IMR-90 (cell line): ENCODE measurements at places on chromosomes 6 and 20. TPM values are rescaled to one million over a fixed set of nuclear protein-coding genes. Genes with fewer than 3 reads are reported as not detected.

GRCh38 chr6:4593951-4594350, 182.3 kb upstream of the CDYL start:
- no peak for DNase-seq

GRCh38 chr20:32158351-32158750, 48.8 kb downstream of the TM9SF4 start:
- DNase-seq, result no peak

DNA sequence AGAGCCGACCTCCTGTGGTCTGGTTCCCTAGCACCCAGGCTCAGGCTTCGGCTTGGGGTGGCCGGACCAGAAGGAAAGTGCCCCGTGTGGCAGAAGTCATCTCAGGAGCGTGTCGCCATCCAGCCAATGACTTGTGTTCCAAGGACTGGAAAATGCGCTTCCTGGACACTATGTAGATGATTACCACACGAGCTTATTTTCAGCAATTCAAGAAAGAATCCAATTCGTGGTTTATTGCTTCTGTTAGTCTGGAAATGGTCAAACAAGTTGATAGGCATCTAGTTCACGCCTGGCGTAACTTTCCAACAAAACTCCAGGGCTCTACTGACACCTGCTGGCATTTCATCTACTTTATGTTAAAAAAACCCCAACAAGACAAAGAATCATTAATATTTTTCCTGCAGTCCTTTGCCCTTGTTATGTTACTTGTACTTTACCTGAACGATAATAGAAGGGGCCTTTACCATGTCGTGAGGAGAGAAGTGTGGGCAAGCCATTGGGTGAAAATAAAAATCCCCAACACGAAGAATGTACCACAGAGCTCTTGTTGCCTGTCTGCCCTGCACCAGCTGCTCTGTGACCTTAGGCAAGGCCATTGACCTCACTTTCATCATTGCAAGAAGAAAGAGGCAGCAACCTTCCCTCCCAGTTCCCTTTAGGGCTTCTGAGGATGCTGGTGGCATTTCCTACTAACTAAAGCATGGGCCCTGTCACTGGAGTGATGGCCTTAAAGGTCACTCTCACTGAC, 154.7 kb upstream of the LAMP5 start:
- DNase-seq, result peak; percentile 70

GRCh38 chr6:168985705-168986104, 267.9 kb downstream of the THBS2 start:
- DNase-seq, result no peak

DNA sequence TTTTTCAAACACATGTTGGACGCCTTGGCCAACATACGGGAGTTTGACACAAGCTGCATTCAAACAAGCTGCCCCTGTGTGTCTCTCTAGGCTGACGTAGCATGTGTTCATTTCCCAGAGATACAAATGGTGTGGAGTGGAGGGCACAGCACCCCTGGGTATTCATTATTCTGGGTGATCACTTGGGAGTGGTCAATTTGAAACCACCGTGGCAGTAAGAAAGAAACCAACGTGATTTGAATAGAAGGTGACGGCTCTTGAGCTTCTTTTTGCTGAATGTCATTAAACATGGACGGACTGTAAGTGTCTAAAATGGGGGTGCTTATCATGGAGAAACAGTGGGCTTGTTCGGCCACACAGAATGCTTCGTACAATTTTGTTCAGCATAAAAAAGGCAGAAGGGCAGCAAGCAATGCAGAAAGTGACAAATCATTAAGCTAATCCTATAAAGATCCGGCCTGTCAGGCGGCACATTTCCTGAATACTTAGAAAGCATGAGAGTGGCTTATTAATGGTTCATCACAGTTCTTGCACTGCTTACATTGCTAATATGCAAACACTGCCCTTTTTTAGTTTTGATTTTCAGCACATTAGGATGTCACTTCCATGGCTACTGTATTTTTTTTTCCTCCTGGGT, 1261.9 kb upstream of the CITED2 start:
- no peak for DNase-seq

DNA sequence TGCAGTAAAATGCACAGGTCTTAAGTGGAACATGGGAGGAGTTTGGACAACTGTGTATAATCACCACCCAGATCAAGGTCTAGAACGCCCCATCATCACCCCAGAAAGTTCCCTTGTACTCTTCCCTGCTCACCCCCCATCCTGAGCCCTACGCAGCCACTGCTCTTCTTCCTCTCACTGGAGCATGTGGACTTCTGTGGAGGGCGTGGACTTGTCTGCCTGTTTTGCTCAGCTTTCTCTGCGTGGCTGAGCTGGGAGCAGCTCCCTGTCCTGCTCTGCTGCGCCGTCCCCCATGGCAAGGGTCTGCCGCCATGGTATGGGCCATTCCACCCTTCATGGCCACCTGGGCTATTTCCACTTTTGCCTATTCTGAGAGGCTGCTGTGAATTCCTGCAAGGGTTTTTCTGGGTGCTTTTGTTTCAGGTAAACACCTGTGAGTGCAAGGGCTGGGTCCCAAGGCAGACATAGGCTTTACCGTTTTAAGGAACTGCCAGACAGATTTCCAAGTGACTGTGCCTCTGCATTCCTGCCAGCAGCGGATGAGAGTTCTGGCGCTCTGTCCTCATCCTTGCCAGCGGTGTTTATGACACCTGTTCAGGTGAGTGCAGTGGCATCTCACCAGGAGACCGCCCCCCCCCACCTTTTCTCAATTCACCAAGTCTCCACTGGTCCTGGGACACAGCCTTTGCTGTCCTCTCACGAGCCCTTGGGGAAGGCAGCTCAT, 19.7 kb downstream of the PCK1 start:
- DNase-seq, result no peak

DNA sequence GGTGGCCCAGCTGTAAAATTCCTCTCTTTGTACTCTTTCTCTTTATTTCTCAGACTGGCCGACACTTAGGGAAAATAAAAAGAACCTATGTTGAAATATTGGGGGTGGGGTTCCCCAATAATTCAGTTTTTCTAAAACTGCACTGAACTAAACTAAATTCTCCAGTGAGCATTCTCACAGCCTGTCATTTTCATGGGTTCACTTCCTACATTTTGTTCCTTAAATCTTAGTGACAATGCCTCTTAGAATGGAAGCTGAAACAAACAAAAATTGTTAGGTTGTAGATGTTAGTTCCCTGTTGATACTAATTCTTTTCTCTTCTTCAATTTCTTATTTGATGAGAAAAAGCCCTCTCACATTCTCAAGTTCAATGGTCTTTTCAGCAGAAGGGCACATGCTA, 35.8 kb upstream of the IFNGR1 start:
- no peak for DNase-seq

DNA sequence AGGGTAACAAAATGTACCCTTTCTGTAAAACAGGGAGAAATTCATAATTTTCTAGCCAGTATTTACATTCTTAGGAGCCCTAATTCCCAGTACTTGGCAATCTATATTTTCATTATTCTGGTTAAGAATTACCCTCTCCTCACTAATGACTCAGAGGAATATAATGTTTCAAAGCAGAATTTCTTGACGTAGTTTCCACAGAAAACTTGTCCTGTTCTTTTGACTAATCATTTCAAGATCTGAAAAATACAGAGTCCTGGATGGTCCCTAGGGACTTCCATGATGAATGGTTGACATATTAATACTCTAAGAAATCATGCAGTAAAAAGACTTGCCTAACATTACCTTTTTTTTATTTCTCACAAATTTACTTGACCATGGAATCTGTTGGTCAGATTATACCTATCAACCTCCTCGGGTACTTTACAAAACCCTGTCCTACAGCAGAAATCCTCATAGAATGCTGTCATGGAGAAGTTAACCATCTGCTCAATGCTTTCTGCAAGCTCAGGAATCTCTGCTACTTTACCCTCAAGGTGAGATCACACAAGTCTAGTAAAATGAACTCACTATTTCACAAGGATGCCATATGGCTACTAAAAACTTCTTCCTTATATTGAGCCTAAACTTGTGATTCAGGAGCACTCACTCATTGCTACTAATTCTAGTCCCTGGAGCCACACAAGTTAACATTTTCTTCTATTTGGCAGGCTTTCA, 202.1 kb upstream of the CNR1 start:
- no peak for DNase-seq

DNA sequence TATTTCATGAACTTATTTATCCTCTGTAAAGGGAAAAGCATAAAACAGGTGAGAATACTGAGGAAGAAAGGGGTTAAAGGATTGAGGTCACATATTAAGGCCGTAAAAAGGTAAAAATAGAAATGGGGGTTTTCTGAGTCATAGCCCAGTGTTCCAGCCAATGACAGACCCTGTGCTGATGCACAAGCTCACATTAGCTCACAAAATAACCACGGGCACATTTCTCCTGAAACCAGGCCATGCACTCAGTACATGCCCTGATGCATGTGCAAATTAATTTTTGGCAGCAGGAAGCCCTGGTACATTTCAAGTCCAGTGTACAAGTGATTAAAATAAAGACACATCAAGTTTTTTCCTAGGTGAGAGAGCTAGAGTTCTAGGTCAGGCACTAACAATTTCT, 194.4 kb downstream of the TMEM200A start:
- DNase-seq, result peak; percentile 29

- no peak for DNase-seq
Measured at GRCh38 chr6:146127447-146128215, 98.8 kb downstream of the GRM1 start.

DNA sequence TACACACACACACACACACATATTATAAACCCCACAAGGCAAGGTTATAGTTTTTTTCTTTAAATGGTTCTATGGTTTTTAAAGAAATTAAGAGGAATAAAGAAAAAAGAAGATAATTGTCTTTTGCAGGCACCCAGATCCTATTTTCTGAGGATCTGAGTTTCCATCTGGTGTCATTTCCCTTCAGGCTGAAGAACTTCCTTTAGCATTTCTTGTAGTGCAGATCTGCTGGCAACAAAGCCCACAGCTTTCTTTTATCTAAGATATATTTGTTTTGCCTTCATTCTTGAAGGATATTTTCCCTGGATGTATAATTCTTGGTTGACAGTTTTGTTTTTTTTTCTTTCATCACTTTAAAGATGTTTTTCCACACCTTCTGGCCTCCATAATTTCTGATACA, 57.6 kb upstream of the PMEPA1 start:
- DNase-seq, result no peak

DNA sequence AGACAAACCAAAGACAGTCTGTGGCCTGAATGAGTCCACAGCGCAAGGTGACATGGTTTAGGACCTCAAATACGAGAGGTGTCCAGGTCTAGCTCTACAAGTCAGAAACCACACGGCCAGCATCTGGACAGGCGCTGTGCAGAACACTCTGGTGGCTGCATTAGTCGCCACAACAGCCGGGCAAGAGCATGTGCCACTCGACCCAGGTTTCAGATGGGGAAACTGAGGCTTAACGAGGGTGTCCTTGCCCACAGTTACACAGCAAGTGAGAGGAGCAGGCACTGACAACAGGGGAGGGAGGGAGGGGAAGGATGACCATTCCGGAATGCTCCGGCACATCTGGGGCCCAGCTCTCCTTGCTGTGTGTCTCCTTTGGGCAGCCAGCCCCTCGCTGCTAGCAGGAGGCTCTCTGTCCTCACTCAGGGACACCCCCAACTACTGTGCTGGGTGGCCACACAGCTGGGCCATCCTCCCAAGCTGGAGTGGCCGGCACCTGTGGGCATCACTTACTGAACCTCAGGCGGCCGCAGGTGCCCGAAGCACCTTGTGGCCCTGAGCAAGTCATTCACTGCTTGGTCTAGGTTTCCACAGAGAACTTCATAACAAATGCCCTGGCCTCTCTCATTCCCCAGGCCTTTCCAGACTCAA, 6.6 kb downstream of the DLL1 start:
- DNase-seq, result no peak

GRCh38 chr20:52231230-52231746, 39.7 kb upstream of the ZFP64 start:
- DNase-seq, result no peak

DNA sequence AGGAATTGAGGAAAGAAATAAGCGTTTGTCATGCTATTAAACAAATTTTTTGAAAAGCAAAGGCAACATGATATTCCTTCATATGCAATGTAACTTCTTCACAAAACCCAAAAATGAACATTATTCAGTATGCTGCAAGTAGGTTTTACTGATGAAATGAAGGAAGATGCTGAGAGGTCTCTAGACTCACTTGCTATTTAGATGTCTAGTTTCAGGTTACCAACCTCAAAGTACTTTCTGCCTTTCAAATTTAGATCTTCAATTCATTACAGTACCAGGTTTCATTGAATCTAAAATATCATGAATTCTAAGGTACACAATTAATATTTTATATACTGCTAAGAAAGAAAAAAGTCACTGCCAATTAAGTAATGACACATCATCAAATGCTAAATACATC, 39.9 kb downstream of the MYO6 start:
- DNase-seq, result no peak

DNA sequence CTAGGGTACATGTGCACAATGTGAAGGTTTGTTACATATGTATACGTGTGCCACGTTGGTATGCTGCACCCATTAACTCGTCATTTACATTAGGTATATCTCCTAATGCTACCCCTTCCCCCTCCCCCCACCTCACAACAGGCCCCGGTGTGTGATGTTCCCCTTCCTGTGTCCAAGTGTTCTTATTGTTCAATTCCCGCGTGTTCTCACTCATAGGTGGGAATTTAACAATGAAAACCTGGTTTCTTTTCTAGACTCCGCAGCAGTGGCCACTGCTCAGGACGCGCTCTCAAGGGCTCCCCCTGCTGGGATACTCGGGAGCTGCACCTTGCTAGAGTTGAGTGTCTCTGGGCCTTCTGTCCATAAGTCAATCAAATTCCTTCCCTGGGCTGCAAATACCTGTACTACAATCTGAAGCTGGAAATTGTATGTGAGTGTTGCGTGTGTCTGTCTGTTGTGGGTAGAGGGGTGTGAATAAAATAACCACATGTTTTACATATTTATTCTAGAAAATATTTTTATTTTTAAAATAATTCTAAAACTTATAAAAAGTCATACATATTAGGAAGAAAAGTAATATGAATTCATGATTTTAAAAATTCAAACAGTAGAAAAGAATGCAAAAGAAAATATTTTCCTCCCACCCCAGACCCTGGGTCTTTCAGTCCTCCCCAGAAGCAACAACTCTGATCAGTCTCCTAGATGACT, 8.2 kb upstream of the CEP250 start:
- DNase-seq, result peak; percentile 73

DNA sequence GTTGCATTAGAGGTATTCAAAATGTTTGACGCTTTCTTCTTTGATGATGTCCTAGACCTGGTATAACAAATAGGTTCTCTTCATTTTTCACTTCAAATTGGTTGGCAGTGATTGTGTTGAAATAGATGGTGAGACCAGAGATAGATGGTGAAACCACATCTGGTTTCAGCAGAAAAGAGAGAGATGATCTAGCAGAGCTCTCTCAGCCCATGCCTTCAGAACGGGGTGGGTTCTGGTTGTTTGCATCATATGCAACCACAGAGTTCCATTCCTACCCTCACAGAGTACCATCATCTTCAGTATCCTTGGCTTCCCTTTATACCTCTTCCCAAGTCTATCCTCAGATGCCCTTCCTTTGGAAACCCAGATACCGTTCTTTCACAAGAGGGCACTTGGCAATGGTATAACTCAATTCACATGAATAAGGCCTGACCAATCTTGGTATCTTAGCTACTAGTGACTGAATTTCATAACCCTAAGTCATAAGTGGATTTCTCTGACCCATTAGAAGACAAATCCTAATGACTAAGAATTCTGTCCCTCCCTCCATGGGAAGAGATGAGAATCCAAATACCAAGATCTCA, 93.7 kb downstream of the UBE3D start:
- DNase-seq, result no peak

Gene TMEM170B
- 0.18 and 0.28 TPM in 2 replicates for total RNA-seq

Gene OOEP
- total RNA-seq, result not detected in 2 replicates

Gene DSTN
- total RNA-seq, result 221 and 383 TPM in 2 replicates

Gene LIME1
- total RNA-seq, result 0.28 and 0.36 TPM in 2 replicates

Gene APCDD1L
- total RNA-seq, result 2.2 and 2.5 TPM in 2 replicates

Gene KCNK5
- not detected in 2 replicates for total RNA-seq
